Urothelium cell line (cell line): ENCODE measurements at places on chromosomes 11 and 22.
A peak's percentile ranks its signal among the peaks of the same experiment; 100 is the strongest.

GRCh38 chr11:86383041-86383955 is 8.6 kb downstream of the CCDC81 start:
- DNase-seq: no peak

DNA sequence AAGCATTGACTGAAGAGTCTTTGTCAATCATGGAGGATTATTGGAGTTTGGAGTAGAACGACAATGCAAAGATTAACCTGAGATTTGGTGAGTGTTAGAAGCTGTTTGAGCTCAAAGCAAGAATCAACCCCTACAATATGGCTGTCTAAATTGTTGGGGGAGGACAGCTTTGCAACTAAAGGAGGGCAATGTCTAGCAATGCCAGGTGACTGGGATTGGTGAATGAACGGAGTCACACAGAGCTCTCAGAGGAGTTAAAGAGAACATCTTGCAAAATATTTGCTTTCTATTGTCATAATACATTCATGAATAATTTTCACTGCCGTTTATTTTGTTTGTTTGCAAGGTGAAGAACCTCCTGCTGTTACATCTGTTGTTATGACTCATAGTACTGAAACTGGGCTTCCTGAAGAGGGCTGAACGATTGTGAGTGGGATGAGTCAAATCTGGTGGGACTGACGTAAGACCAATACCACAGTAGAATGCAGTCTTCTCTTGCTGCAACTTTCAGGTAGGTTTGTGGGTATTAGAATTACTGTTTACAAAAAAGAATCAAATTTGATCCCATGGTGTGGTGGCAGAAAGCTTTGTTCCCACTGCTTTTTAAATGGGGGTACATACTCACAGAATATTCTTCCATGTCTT is 281.9 kb downstream of the CADM1 start:
- peak; percentile 89 for DNase-seq

DNA sequence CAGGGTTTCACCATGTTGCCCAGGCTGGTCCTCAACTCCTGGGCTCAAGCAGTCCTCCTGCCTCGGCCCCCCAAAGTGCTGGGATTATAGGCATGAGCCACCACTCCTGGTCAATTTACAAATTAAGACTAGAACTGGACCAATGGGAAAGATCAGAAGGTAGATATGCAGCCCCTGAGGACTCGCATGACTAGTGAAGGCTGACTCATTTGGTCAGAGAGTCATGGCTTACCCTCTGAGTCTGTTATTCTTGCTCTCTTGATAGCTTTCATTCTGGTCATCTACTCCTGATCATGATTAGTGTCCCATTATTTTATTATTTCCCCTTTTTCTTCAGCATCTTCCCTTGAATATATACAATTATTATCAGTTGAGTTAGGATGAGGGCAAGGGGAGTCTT is 2.7 kb upstream of the LDHAL6A start:
- no peak for DNase-seq

GRCh38 chr22:23700706-23701105 is 9.9 kb downstream of the RGL4 start:
- no peak for DNase-seq

- peak; percentile 45 for DNase-seq
Observed at GRCh38 chr22:36386900-36387708, 663 bp downstream of the MYH9 start.

- no peak for DNase-seq
Observed at GRCh38 chr22:38776086-38776485, 17.9 kb downstream of the DNAL4 start.

DNA sequence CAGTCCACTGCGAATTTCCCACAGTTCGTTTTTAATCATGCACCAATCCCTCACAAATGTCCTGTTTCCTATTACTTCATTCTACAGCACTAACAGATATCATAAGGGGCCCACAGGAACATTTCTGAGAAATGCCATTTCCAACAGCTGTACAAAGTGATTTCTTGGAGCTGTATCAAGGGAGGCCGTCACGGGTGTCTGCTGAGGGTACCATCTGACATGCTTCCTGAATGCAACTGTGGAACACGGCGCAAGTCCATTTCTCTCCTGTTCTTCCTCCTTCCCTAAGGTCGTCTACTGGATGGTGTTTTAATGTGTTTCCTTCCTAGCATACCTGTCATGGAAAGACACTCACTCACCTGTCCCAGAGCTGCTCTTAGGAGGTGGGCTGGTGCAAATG is 320.7 kb downstream of the LARGE1 start:
- no peak for DNase-seq

DNA sequence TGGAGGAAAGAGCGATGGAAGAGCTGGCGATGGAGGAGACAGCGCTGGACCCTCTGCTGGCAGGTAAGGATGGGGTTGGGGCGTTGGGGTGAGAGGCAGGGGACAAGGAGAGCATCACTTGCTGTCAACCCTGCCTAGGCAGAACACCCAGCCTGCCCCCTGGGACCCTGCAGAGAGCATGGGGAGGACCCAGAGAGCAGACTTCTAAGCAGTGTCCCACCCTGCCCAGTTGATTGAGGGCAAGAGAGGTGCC is 111.6 kb upstream of the ANO1 start:
- DNase-seq: no peak

DNA sequence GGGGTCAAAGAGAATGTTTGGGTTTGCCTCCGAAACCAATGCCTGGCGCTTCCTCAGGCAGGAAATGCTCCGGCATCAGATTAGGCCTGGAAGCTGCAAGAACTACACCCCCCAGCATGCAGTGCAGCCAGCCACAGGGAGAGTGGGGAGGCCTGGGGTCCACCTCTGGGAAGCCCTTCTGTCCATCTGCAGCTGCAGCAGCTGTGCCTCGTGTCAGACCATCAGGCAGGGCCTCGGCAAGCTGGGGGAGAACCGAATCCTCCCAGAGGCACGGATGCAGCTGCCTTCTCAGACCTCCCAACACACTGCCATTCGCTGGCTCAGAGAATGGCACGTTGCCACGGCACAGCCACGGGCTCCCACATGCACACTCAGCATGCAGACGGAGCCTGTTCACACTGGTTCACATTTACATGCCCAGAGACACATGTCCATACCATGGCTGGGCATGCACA is 57.4 kb downstream of the NECTIN1 start:
- DNase-seq: no peak
